ENCODE measurements at places on chromosomes 1 and 21.

GRCh38 chr21:45029948-45030681 lies 44.3 kb upstream of the ADARB1 start:
- DNase-seq, result no peak

DNA sequence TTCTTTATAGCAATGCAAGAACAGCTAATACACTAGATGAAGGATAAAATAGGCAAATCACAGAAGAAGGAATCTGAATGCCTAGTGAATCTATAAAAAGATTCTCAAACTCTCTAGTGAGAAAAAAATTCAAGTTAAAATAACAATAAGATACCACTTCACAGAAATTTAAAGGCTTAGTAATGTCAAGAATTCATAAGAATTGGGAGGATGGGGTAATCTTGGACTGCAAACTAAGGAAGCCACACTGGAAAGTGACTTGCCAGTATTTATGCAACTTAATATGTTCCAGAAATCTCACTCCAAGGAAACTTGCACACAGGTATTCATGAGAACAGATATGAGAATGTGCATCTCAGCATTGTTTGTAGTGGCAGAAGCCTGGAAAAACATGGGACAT lies 38.9 kb upstream of the PRRC2C start:
- DNase-seq, result no peak

DNA sequence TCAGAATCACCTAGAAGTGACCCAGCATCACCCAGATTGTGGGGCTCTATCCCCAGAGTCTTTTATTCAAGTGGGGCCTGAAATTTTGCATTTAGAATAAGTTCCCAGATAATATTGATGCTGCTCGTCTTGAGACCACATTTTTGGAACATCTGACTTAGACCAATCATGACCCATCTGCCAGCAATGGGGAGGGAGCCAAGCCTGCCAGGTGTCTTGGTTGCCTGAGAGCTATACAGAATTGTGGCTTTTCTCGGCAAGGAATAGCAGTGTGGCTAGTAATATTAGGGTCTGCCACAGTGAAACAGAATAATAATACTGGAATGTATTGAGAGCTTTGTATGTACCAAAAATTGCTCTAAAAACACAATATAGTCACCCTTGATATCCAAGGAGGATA lies 31.1 kb upstream of the RGS8 start:
- no peak for DNase-seq

GRCh38 chr1:56442290-56442877 lies 137.0 kb downstream of the PLPP3 start:
- no peak for DNase-seq

GRCh38 chr1:209618756-209619420 lies 33.3 kb downstream of the LAMB3 start:
- no peak for DNase-seq
